ENCODE measurements at places on chromosomes 7 and 10.

DNA sequence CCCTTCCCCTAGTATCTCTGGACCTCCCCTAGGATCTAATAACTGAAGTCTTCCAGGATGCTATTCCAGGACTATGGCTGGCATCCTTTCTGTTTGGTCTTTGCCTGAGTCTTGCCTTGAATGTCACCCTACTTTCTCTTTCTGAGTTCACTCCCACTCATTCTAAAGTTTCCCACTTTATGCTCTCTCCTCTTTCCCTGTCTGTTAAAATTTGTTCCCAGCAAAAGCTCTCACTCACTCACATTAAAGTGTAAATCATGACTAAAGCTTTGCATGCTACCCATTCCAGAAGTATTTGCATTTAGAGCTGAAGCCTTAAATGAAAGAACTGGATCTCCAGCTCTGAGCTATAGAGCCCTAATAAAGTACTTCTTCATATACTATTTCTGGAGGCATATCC lies 42.1 kb upstream of the RAPGEF5 start:
- DNase-seq = no peak

DNA sequence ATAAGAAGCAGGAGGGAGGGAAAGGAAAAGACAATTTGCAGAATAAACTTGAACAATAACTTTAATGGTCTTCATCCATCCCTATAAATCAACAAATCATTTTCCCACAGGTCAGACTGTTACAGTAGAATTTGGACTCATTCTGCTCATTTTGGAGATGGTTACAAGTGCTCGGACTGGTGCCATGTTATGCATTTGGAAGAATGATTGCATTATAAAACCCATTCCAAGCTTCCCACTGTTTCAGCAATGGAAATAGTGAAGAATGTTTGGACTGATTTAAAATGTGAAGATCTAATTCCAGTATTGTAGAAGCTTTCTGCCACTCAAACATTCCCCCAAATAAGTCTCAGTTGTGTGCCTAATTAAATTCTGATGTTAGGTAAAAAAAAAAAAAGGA lies 99.7 kb upstream of the ZEB1 start:
- no peak for DNase-seq

DNA sequence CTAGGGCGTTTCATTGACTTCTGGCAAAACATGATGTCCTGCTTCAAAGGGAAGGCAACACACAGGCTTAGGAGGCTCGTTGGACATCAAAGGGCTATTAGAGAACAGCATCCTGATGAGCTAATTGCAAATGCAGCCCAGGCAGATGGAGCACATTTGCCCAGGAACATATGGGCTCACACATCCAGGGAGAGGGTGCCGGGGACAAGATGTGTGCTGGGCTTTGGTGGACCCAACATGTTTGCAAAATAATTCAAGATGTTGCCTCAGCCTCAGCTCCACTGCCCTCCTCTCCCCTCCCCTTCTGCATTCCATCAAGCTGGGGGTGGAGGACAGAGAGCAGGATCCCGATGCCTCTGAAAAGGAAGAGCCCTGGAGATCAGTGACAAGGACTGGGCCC lies 217.1 kb upstream of the ZMIZ1 start:
- no peak for DNase-seq

DNA sequence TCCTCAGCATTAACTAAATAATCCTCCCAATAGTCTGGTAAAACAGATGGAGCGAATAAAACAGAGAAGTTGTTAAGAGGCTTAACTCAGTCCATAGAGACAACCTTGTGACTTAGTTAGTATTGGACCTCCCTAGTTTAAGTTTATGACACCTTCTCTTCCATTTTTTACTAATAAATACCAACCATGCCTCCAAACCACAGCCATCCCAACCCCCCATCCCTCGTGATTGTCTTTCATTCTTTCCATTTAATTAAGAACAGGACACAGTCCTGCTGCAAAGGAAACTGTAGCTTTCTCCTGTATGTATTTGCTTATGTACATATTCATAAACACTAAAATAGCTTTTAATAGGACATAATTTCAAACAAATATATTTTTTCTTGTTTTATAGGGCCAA lies 238.2 kb downstream of the SEMA3D start:
- no peak for DNase-seq

DNA sequence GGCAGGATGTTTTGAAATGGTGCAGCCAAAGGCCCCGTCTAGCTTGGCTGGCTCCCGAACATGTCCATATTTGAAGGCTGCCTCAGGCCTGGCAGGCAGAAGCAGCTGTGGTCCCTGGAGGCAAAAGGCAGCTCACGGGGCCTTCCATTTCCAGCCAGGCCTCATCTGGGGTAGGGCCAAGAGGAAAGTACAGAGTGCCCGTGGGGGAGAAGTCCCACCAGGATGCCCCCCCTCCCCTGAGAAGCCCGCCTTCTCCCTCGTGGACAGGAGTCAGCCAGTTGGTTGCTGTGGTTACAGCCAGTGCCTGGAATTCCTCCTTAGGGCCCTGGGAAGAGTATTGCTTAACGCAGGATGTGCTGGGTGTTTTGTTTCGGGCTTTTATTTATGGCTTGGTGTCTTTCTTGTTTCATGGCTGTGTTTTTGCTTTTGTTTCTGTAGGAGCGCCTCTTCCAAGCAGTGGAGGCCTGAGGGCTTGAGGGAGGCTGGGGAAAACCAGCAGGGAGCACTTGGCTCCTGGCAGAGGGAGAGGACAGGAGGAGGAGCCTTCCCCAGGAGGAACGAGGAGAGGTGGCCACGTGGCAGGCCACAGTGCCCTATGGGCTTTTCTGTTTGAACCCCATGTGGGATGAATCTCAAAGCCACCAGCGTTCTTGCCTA lies 45.4 kb downstream of the CHST3 start:
- no peak for DNase-seq

Measured in CD4-positive, alpha-beta T cell treated with Interferon gamma for 1 hour (primary cell).